Ascending aorta (tissue), 2 donors: ENCODE measurements at places on chromosomes 6 and 20.
A peak's percentile ranks its signal among the peaks of the same experiment; 100 is the strongest.

GRCh38 chr6:159691963-159692287 lies 1.1 kb downstream of the SOD2 start:
- peak overlapping the region; percentile 97 for H3K4me3 ChIP-seq
- peaks cover 26% of the 10 kb centered on the region for H3K36me3 ChIP-seq
- DNase-seq, result no peak
- H3K4me1 ChIP-seq, result peaks cover 8% of the 10 kb centered on the region
- peak overlapping the region; percentile 89 for H3K27ac ChIP-seq
- no peaks in the 10 kb centered on the region for H3K27me3 ChIP-seq

DNA sequence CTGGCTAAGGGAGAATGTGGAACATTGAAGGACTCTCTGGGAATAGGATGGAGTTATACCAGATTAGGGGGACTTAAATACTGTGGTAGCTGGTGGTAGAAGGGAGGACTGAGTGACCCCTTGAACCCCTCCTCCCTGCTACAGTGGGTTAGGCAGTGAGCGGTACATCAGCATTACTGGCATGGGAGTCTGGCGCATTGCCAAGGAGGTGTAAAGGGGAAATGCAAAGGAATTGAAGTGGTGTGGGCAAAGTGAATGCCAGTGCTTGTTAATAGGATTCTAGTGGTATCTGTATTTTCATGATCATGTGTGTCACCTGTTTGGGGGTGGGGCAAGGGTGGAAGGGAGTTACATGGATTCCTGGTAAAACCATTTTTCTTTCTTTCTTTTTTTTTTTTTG lies 60.1 kb downstream of the GFRA4 start:
- no peak for DNase-seq

DNA sequence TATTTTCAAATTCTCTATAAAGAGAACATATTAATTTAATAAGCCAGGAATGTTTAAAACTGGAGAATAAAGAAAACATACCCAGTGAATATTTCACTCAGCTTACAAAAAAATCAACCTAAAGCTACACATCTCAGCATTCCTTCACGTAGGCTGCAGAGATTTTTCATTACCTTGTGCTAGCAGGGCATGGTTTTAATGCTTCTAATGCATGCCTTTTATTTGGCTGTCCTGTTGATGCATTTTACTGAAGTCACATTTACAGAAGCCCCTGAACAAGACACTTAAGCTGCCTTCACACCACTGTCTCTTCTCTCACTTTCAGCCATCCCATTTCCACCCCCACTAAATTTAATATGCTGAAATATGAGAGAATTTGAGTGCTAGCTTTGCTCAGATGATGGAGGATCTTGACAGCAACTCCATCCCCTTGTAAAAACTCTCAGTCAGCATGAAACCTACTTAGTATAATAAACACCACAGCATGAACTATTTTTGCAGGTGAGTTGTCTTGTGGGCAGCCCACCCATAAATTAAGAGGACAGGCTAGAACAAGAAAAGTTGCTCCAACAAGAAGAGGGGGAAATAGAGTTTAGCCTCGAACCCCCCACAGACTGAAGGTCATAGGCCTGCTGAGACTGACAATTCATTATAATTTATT lies 159.4 kb downstream of the SIM1 start:
- H3K27me3 ChIP-seq, result no peaks in the 10 kb centered on the region
- no peaks in the 10 kb centered on the region for H3K36me3 ChIP-seq

GRCh38 chr6:111866857-111867256 lies 6.4 kb downstream of the FYN start:
- no peak for DNase-seq
- H3K36me3 ChIP-seq, result no peaks in the 10 kb centered on the region
- H3K4me1 ChIP-seq, result no peaks in the 10 kb centered on the region
- no peaks in the 10 kb centered on the region for H3K27me3 ChIP-seq
- no peak overlapping the region for H3K4me3 ChIP-seq

- DNase-seq, result peak; percentile 66
- peaks cover 3% of the 10 kb centered on the region for H3K4me1 ChIP-seq
- peak overlapping the region; percentile 60 for H3K4me3 ChIP-seq
These were observed 539 bp downstream of the TMEM200A start for GRCh38 chr6:130366107-130367005.

DNA sequence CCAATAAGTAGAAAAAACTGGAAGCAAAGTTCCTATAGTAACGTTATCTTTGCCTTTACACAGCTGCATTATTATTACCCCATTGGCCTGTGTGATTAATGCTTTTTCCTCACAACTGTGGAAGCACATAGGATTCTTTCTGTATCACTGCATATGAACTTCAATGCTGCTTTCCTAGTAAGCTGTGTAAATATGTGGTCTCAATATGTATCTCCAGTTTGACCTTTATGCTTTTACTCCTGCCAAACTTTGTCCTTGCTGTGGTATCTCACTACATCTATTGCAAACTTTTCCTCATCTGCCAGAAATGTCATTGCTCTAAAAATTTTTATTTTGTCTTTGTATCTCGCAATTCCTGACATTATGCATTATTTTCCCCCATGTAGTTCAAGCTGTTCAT lies 168.6 kb downstream of the ZFAND3 start:
- H3K4me3 ChIP-seq, result no peak overlapping the region
- no peaks in the 10 kb centered on the region for H3K36me3 ChIP-seq
- H3K4me1 ChIP-seq, result peaks cover 7% of the 10 kb centered on the region
- no peak for DNase-seq
- H3K27me3 ChIP-seq, result no peaks in the 10 kb centered on the region

DNA sequence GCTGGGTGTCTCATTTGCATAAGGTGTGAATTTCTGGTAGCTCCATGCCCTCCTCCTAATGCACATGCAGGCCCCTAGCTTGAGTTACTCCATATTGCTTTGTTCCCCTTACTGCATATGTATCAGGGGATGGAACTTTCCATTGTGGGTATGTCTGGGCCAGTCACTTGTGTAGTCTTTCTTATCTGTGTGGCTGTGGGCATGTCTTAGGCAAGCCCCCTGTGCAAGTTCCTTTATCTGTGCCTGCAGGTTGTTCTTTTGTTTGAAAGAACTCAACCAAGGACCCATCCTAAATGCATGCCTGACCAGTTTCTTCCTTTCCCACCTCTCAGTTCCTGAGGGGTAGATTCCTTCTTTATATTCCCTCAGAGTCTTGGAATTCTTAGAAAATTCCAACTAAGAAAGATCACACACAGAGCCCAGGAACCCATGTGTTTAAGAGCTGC lies 23.6 kb downstream of the MBOAT1 start:
- no peaks in the 10 kb centered on the region for H3K36me3 ChIP-seq
- H3K27me3 ChIP-seq, result no peaks in the 10 kb centered on the region
- DNase-seq, result no peak
- H3K4me1 ChIP-seq, result no peaks in the 10 kb centered on the region
- no peak overlapping the region for H3K27ac ChIP-seq
- no peak overlapping the region for H3K4me3 ChIP-seq

DNA sequence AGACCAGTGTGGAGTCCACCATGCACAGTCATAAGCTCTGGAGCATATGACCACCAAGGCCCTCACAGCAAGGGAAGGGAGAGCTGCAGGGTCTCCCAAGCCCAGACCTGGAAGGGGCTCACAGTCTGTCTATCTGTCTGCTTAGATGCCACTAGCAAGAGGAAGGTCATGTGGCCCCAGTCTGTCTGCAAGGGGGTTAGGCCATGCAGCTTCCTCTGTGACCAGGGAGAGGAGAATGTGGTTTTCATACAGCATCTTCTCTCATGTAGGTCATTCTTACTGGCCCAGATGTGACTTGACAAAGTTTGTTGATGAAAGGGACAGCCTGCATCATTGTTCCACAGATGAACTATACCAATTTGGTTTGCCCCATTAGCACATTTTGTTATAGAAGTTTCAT lies 260.8 kb downstream of the FARS2 start:
- no peak for DNase-seq
- H3K4me3 ChIP-seq, result no peak overlapping the region
- no peak overlapping the region for H3K27ac ChIP-seq
- H3K27me3 ChIP-seq, result no peaks in the 10 kb centered on the region
- H3K36me3 ChIP-seq, result no peaks in the 10 kb centered on the region

DNA sequence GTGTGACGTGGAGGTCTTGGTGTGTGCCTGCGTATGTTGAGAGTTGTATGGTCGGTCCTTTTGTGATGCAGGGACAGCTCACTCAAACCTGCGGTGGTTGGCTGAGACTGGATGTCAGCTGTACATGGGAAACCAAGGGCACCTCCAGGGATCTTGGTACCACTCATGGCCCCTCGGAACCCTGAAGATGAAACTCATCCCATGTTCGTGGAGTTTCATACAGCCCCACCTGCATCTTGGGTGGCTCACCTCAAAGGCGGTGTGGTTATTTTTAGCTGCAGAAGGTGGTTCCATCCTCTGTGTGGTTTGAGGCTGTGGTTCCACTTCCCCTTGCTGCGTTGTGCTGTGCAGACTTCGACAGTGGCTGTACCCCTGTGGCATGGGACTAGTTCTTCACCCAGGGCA lies 52.6 kb upstream of the SLC22A1 start:
- no peak overlapping the region for H3K27ac ChIP-seq
- no peak overlapping the region for H3K4me3 ChIP-seq
- no peaks in the 10 kb centered on the region for H3K4me1 ChIP-seq
- H3K27me3 ChIP-seq, result no peaks in the 10 kb centered on the region

GRCh38 chr6:56505512-56506260 lies 137.0 kb downstream of the DST start:
- DNase-seq, result no peak
- H3K4me3 ChIP-seq, result peak overlapping the region; percentile 16
- H3K27me3 ChIP-seq, result no peaks in the 10 kb centered on the region
- peak overlapping the region; percentile 70 for H3K27ac ChIP-seq
- H3K36me3 ChIP-seq, result peaks cover 22% of the 10 kb centered on the region
- no peaks in the 10 kb centered on the region for H3K4me1 ChIP-seq

GRCh38 chr20:23366384-23366783 lies 4.4 kb downstream of the GZF1 start:
- H3K27ac ChIP-seq, result no peak overlapping the region
- no peaks in the 10 kb centered on the region for H3K27me3 ChIP-seq
- no peak overlapping the region for H3K4me3 ChIP-seq
- H3K4me1 ChIP-seq, result peaks cover 15% of the 10 kb centered on the region
- H3K36me3 ChIP-seq, result peaks cover 39% of the 10 kb centered on the region
